Aorta (tissue), 5 donors: ENCODE measurements at places on chromosomes 11 and 22.

GRCh38 chr11:2552210-2552609, 107.4 kb downstream of the KCNQ1 start:
- no peak for DNase-seq

- peak; percentile 90 for DNase-seq
Measured at GRCh38 chr22:39174498-39175352, 22.2 kb upstream of the CBX7 start.

GRCh38 chr11:48210052-48210451, 6.6 kb upstream of the OR4B1 start:
- DNase-seq: no peak

DNA sequence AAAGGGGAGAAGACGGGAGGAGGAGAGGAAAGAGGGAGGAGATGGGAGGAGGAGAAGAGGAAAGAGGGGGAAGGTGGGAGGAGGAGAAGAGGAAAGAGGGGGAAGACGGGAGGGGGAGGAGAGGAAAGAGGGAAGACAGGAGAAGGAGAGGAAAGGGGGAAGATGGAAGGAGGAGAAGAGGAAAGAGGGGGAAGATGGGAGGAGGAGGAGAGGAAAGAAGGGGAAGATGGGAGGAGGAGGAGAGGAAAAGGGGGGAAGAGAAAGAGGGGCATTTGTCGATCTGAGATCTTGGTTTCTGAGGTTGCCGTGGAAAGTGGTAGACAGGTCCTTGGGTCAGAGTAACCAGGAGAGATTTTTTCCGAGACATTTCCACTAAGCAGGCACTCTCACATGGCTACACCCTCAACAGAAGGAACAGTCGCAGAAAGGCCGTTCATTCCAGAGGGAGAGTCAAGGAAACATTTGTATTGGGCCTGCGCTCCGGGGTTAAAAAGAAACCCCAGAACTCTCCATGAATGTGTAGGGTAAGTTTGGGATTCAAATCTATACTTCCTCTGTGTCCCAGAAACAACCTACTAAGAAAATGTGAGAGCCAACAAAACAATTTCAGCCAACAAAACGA, 39.8 kb upstream of the CARS1 start:
- DNase-seq: no peak

- DNase-seq: peak; percentile 70
Measured at GRCh38 chr22:32531931-32532819, 57.6 kb downstream of the FBXO7 start.

- DNase-seq: no peak
Measured at GRCh38 chr11:107631931-107632330, 41.0 kb downstream of the ELMOD1 start.

- no peak for DNase-seq
Measured at GRCh38 chr11:134278356-134278755, 2.2 kb downstream of the GLB1L3 start.

DNA sequence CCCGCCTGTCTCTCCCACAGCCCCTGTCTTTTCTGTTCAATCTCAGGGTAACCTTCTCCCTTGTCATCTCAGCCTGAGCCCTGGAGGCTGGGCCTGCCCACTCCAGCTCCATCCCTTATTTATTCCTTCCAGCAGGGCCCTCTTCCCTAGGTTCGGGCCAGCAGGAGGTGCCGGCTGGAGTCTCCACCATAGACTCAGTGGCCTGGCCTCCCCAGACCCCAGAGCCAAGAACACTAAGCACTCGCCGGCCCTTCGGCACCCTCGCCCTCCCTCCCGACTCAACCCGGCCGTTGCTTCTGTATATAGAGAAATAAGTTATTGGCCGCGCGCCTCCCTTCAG, 1.4 kb upstream of the RAB1B start:
- DNase-seq: no peak

DNA sequence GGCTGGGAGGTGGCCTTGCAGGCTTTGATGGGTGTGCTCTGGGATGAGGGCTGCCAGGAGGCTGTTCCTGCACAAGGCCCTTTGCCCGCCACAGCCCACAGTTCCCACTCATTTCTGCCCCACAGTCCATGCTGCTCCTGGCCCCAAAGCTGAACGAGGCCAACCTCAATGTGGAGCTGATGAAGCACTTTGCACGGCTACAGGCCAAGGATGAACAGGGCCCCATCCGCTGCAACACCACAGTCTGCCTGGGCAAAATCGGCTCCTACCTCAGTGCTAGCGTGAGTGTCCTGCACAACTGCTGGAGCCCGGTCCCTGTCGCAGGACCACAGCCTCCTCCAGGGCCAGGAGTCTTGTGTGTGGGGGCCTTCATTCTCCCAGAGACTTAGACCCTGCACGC, 10.2 kb downstream of the SCYL1 start:
- no peak for DNase-seq

DNA sequence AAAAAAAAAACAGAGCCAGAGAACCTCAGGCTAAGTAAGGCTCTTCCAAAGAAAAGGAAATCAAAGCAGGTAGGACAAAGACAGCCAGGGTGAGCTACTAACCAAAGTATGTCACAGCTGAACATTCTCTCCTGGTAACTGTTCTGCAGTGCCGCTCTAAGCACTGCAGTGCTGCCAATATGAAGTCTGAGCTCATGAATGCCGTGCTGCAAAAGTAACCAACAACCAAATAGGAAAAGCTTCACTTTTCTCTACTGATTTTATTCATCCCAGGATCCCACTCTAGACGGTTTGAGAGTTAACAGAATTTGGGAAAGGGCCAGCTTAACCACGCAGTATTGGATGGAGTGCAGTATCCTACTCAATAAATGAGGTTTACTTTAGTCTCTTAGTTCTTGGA, 3.5 kb downstream of the SIK3 start:
- no peak for DNase-seq

DNA sequence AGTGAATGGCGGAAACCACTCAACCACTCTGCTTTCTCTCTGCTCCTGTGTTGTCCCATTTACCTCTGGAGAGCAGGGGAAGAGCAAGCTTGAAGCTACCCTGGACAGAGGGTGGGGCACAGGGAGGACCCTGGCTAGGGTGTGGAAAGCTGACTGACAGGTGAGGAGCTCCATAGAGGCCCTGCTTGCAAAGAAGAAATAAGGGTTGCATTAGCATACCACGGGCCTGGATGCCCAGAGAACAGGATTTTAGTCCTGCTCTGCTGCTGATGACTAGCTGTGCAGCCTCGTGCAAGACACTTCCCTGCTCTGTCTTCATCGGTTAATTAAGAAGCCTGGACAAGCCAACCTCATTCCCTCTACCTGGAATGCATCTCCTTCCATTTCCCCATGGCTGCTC, 135.0 kb downstream of the BUD13 start:
- DNase-seq: no peak

DNA sequence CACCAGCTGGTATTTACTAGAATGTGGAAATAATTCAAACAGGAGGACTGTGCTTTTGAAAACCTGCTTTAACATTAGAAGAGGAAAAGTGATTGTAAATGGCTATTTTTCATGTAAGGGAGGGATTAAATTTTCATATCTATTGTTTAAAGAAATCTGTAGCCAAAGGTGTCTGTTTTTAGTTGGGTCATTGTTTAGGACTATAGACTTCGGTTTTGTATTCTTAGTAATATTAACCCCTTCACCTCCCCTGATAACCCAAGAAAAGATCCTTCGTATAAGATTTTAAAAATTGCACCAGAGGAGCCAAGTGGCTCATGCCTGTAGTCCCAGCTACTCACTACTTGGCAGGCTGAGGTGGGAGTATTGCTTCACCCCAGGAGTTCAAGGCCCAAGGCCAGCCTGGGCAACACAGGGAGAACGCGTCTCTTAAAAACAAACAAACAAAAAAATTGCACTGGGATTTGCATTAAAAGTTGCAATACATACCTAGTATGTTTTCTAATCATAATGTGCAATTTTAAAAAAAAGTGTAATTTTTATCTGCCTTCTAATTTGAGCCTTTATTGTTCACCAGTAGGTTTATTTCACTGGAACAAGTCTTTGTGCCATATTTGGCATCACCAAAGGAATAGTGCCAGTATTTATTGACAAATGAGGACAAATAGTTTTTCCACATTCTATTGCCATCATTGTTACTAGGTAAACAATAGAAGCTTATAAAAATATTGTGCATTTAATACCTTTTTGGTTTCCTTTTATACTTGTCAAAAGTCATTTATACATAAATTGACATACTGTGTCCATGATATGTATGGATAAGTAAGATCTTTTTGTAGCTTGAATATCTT, 34.3 kb downstream of the MTMR3 start:
- DNase-seq: no peak

DNA sequence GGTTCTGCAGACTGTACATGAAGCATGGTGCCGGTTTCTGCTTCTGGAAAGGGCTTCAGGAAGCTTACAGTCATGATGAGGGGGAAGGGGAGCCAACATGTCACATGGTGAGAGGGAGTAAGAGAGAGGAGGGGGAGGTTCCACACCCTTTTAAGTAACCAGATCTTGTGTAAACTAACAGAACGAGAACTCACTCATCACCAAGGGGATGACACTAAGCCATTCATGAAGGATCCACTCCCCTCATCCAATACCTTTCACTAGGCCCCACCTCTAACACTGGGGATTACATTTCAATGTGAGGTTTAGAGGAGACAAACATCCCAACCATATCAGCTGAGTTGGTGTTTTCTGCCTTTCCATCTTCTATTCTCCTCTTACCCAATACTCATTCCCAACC, 83.5 kb downstream of the BDNF start:
- no peak for DNase-seq
